Activated naive CD4-positive, alpha-beta T cell treated with anti-CD3 and anti-CD28 coated beads, Interleukin-2, amount 50 U/mL, for 72 hours (primary cell): ENCODE measurements at places on chromosomes 16 and 17.
A peak's percentile ranks its signal among the peaks of the same experiment; 100 is the strongest.

- no peak for DNase-seq
Measured at GRCh38 chr16:65384441-65384840, 262.6 kb upstream of the CDH11 start.

DNA sequence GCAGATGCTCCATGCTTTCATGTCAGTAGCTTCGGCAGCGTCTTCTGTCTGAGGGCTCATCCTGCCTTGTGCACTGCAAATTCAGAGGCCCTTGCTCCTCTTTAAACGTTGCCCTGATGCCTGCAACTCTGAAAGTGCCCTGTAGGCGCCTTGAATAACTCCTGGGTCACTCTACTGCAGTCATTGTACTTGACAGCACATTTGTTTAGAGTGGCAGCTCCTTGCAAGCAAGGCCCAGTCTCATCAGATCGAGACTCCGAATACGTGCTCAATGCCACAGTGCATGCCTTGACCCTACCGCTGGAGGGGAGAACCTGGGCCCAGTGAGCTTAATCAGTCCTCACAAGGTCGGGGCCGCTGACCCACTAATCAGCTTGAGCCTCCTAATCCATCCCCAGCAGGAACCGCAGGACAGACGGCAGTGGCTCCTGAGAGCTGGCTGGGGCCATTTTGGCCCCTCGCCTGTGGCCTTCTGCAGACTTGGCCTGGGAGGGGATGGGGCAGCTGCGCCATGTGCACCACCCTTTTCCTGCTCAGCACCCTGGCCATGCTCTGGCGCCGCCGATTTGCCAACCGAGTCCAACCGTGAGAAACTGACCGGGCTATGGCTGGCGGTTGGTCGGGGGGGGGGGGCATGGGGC lies at the start of gene PRCD:
PRCD (plus strand) TSS at position 414 of the 641 bp plus-strand sequence; CDS start at position 512, 98 bp downstream.
- no peak for DNase-seq

DNA sequence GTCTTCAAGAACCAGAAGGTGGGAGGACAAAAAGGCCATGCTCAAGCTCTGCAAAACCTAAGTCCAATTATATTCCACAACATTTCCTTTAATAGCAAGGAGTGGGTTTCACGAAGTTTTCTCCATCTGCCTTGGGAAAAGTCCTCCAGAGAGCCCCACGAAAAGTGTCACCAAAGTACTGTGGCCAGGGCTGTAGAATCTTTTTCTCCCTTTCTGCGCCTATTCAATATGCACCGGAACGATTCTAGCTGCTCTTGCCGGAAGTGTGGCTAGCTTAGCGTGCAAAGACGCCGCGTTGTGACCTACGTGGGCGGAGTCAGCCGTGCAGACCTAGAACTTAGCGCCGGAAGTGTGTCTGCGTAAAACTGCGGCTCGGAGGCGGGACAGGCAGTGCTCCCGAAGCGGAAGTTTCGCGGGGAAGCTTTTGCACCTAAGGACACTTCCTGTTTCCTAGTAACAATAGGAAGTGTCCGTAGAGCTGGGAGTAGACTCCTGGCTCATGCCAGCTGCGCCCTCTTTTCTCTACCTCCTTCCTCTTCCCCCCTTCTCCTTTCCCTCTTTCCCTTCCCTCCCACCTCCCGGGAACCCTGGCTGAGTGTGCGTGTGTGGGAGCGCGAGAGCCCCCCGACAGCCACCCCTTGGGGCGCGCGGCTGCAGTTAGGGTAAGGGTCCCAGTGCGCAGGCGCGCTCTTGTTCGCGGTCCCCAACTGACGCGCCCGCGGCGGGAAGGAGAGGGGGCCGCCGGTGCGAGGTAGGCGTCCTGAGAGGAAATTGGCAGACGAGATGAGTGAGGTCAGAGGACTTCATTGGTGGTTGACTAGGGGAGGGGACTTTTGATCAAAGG lies at the start of the genes ZNF646 and ZNF668:
ZNF646 (plus strand) TSS at position 453 of the 844 bp plus-strand sequence. CDS start 1,903 bp downstream, outside the sequence.
ZNF668 (minus strand) TSS at position 271 of the 844 bp plus-strand sequence. CDS start 9,781 bp downstream, outside the sequence.
- DNase-seq, result peak; percentile 94

- DNase-seq, result no peak
Measured at GRCh38 chr17:74497471-74497870, 31.0 kb downstream of the CD300A start.

DNA sequence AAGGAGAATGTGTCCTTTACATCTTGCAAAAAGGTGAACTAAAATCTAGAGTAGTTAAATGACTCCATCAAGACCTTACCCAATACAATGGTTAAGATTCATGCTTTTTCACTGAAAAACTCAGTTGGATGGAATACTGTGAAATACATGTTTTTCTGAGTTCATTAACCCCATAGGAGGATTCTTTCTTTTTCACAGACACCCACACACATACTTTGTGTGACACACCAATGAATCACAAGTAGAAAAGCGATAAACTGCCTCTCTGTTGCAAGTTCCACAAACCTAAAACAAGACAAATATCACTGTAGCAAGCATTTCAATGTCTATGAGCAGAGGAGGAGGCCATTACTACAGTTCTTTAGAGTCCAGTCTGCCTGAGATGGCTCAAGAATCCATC lies 258.8 kb upstream of the CDH5 start:
- no peak for DNase-seq

- peak; percentile 42 for DNase-seq
Measured at GRCh38 chr16:67967958-67968399, 458 bp downstream of the SLC12A4 start.

DNA sequence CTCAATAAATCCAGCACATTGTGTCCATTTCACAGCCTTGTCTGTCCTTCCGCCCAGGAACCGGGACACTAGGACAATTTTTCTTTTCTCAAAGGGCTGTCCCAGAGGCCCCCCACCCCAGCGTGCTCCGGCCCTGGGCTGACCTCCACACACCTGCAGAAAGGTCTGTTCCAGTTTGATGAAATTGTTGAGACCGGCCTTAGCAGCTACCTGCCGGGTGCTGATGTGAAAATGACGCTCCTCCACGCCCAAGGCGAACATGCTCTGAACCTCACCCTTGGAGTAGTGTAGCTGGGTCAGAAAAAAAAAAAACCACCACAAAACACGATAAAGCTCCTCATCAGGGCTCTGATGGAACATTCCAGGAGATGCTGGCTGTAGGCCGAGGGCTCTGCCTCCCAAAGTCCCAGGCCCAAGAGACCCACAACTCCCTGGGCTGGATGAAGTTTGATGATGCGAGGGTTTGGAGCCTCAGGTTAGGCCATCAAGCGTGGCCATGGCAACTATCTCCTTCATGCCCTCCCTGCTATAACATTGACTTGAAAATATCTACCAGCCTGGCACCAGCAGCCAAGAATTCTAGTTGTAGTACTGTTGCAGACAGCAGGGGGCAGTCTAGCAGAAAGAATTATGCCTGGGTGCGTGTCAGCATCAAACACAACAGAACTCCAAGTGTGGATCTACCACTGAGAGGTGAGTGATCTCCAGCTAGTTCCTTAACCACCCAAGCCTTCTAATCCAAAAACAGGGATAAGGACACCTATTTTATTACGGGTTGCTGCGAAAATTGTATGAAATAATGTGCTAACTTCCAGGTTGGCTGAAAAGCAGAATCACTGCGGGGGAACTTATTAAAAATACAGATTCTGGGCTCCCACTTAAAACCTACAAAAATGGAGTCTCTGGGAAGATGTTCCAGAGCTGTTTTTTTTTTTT lies 62.1 kb downstream of the RMI2 start:
- peak; percentile 72 for DNase-seq

- no peak for DNase-seq
Measured at GRCh38 chr17:72171703-72172667, 51.2 kb downstream of the SOX9 start.

- no peak for DNase-seq
Measured at GRCh38 chr16:57152096-57153093, 33.4 kb downstream of the PSME3IP1 start.

DNA sequence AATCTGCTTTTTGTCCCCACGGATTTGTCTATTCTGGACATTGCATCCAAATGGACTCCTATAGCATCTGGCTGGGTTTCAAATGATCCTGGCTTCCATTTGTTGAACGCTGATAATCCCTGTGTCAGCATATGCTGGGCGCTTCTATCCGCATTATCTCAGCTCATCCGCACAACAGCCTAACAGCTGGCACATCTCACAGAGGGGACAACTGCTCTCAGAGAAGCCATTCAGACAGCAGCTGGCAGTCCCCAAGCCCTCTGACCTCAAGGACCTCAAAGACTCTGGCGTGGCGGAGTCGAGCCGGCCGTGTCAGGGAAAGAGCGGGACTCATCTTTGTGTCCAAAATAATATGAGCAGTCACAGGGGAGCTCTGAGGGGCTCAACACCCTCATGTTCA lies 82.3 kb downstream of the NT5M start:
- no peak for DNase-seq

DNA sequence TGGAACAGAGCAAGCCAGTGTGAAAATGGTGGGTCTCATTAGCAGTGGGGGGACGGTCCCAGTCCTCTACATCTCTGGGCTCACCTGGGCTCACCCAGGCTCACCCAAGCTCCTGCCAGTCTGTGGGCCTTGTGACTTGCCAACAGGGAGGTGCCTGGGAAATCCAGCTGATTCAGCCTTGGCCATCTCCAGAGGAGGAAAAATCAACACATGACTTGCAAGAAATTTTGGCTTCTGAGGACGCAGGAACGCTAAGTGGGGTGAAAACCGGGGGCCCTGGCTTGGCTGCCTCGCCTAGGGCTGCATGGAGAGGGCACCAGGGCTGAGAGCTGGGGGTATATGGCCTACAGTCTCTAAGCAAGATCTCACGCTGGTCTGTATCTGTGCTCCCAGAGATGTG lies 47.7 kb downstream of the VAC14 start:
- no peak for DNase-seq

GRCh38 chr16:55039042-55039441 lies 108.4 kb downstream of the IRX5 start:
- no peak for DNase-seq

- peak; percentile 64 for DNase-seq
Measured at GRCh38 chr17:17313350-17313991, 10.3 kb downstream of the NT5M start.

GRCh38 chr17:30975042-30975820 lies 4.4 kb downstream of the RNF135 start:
- no peak for DNase-seq
